ENCODE measurements at places on chromosomes 13 and 19.

DNA sequence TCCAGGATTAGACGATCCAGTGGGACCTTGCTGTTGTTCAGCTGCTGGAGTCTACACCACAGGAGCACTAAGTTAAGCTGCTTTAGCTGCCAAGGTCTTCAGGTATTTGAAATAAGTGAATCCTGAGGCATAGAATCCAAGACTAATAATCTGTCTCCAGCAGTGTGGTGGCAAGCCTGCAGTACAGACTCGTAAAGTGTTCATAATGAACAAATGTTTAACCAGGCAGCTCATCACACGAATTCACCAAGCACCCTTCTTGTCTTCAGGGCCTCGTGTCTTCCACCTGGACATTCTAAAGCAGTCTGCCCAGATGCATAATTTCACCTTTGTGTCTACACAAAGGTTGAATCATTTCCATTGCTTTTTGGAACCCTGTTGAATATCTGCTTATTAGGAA, 5.3 kb downstream of the ATP11A start:
- no peak for DNase-seq

GRCh38 chr19:10293637-10294367, 4.0 kb downstream of the ICAM5 start:
- DNase-seq = no peak

DNA sequence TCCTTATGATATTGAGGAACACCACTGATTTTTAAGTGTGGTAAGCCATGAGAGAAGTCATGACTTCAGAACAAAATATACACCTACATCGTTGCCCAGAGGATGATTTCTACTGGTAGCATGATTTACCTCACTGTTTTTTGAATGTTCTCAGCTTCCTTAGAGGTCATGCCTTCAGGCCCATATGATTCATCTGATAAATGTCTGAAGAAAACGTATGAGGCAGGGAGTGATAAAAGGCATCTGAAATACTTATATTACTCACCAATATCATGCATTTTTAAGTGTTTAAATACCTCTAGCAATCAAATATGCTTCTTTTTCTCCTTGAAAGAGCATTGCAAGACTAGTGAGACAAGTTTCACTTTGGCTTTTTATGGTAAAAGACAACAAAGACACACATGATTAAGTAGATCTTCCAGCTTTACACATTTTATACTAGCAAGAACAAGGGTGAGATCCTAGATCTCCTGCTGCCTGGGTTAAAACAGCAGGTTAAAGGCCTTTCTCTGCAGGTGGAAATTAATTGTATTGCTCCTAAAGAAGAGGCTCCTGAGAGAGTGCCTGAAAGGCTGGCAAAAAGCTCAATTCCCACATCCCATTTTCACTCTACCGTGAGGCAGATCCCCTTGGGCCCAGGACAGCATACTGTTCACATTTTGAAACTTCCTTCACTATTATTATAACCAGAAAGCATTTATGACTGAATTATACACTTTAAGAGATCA, 432.4 kb downstream of the SLITRK1 start:
- DNase-seq = no peak

- no peak for DNase-seq
These were observed 9.5 kb downstream of the XAB2 start for GRCh38 chr19:7619671-7620441.

DNA sequence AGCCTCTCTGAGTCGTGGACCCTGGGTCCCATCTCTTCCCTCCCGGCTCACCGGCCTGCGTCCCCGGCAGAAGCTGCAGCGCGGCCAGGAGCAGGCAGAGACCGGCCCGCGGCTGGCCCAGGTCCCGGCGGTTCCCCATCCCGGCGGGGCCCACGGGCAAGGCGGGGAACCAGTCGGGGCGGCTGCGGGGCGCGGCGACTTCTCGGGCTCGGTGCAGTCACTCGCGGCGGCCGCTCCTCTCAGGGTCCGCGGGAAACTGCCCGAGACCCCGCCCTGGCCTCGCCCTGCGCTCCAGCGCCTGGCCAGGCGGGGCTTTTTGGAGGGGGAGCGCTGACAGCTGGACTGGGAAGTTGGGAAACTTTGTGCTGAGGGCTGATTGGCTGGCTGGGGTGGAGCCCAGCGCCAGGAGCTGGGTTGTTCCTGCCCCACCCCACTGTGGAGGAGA, at the start of gene COL5A3:
Gene COL5A3 (minus strand): TSS at position 258 of the 445 bp plus-strand sequence. CDS start 119 bp downstream, at position 139.
- no peak for DNase-seq

- DNase-seq = no peak
These were observed 104.7 kb downstream of the TUBGCP3 start for GRCh38 chr13:112483299-112483698.

DNA sequence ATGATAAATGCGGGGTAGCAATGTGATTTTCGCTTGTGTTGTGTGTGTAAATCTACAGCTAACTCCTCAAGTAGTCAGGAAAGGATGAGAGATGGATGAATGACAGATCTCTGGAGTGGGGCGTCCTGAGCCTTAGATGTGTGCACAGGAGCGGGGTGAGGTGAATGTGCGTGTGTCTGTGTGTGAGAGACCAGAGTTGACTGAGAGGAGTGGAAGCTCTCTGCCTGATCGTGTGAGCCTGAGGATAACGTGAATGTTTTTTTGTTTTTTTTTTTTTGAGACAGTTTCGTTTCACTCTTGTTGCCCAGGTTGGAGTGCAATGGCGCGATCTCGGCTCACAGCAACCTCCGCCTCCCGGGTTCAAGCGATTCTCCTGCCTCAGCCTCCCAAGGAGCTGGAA, 805 bp downstream of the ZNF461 start:
- no peak for DNase-seq

DNA sequence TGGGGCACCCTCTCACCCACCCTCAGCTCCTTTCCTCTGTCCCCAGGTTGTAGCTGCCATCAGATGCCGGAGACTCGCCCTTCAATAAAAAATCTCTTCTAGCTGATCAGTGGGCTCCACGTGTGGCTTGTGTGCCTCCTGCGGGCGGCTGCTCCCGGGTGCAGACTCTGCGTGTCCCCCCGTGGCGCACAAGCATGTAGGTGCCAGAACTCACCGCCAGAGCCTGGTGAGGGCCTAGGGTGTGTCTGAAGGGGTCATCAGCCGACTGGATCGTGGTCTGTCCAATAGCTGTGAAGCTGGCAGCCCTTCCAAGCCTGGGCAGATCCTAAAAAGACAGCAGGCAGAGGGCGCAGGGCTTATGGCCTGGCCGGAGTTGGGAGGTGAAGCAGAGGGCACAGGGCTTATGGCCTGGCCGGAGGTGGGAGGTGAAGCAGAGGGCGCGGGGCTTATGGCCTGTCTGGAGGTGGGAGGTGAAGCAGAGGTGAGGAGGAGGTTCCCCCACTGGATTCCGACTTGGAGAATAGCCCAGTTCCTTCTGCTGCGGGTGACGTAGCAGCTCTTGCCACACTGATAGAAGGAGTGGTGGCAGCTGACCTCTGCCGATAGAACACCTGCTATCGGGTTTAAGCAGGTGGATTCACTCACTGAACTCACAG, 11.7 kb downstream of the NOP53 start:
- DNase-seq = no peak

DNA sequence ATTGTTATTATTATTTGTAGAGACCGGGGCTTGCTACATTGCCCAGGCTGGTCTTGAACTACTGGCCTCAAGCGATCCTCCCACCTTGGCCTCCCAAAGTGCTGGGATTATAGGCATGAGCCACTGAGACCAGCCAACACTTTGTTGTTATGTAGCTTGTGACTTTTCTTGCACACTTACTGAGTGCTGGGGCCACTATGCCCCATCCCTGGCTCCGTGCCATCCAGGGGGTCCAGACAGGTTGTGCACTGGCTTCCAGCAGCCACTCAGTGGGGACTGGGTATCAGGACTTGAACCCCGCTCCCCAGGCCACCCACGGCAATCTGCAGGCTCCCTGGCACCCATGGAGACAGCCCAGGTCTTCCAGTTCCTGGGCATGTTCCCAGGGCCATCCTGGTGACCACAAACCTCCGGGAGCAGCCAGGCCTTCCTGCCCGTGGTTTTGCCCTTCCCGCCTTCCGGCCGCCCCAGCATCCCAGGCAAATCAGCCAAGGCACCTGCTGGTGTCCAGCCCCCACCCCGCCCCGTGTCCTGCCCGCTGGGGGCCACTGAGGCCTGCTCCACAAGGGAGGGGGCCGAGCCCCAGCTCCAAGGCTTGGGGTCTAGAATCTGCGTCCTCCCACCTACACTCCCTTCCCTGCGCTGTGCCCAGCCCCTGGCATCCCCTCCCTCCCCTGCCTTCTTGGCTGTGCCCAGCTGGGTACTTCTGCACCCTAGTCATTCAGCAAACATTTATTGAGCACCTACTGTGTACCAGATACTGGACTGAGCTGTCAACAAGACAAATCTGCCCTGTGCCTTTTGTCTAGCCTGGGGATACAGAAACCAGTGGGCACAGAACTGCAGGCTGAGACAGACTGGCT, 23.7 kb upstream of the SEMA6B start:
- no peak for DNase-seq

DNA sequence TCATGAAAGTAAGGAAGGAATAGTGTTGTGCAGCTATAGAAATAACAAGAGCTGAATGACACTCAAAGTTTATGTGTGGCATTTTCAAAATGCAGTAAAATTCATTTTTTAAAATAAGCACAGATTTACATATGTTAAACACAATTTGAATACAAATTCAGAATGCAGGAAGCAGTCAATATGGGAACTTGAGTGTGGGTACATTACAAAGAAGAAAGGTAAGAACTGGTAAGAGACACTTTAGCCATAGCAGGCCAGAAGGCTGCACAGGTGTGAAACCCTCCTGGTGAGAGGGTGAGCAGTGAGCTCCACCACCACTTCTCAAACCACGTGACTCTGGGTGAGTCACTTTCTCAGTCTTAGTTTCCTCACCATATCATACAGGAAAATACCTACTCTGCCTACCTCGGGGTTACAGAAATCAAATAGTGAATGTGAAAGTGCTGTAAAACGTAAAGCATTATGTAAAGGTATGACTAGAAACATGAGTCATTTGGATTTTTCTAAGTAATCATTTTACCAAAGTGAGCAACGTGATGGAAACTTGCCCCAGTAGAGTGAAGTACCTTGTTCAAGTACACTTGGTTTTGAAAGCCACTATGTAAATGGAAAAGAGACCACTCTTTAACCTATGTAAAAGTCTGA, 40.5 kb downstream of the USP12 start:
- DNase-seq = peak; percentile 47

DNA sequence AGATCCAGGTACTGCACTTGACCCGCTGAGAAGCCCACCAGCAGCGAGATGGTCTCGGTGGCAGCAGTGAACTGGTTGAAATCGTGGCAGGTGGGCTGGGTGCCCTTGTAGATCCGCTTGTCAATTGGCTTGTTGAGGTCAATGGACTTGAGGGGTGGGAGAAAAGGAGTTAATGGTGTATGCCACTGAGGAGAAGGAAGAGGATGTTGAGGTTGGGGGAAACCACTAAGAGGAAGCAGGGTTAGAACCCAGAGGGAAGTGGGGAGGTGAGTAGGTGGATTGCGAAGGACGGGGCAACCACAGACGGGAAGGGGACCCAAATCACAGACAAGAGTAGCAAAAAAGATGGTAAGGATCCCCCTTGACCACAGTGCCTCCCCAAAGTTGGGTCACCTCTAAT, 1.7 kb downstream of the DMWD start:
- DNase-seq = no peak

DNA sequence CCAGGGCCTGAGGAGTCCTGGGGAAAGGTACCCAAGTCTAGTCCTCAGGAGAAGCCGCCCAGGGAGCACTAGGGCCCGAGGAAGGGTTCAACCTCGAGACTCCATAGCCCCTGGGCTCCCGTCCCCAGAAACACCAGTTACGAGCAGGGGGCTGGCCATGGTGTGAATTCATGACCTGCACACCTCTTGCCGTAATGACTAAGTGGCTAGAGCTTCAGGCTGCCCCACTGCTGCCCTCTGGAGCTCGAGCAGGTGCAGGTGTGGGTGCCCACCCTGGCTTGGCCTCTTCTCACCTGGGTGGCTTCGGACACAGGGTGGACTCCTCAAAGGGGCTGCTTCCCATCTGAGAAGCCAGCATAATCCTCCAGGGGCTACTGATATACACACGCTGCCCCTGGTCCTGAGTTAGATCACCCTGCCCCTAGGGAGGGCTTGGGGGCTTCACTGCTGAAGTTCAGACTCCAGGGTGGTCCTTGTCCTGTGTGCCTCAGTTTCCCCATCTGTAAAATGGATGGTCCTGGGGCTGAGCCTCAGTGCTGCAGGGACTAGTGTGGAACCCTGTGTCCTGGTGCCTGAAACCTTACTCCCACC, 13.6 kb downstream of the SPC24 start:
- DNase-seq = no peak

DNA sequence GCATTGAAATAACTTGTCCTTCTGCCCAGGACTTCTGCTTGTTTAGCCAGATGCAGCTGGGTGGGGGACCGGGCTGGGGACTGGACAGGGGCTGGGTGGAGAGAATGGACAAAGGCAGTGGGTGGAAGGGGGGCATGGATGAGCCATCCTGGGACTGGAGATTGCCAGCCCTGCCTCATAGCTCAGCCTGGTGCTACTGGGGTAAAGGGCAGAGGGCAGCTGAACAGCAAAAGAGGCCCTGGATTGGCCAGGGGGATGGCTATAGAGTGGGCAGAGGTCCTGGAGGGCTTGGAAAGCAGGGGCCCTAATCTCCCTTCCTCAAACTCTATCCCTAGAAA, 17.7 kb upstream of the PLAUR start:
- DNase-seq = no peak

DNA sequence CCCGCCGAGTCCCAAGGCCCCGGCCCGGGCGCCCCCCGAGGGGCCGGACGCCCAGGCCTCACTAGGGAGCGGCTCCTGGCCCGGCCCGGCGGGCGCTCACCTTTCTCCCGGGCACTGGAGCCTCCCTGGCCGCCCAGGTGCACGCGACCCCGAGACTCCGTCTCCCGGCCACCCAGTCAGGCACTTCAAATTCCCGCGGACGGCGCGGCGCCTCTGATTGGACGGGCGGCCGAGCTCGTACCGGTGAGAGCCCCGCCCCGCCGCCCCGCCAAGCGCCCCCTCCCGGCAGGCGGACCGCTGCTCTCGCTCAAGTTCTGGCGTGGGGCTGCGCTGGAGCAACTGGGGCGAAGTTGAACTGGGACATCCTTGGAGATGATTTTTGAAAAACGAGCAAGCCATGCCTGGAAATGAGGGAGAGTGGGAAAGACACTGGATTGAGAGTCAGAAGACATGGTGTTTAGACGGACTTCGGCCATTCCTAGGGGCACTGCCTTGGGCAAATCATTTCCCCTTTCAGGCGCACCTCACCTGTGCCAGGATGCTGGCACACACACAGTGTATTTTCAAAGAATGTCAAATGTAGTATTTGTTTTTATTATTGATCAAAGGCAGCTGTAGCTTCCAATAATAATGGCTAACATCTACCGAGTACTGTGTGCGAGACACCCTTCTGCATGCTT, 485.3 kb downstream of the UQCRFS1 start:
- no peak for DNase-seq

DNA sequence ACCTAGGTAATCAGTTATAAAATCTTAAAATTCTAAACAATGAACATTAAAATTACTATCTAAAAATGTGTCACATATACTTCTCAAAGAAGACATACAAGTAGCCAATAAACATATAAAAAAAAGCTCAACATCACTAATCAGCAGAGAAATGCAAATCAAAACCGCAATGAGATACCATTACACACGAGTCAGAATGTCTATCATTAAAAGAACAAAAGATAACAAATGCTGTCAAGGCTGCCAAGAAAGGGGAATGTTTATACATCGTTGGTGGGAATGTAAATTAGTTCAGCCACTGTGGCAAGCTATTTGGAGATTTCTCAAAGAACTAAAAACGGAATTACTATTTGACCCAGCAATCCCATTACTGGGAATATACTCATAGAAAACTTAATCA, 310.3 kb upstream of the EDNRB start:
- DNase-seq = no peak

- DNase-seq = no peak
These were observed 1.4 kb downstream of the CASP14 start for GRCh38 chr19:15050639-15051038.

- DNase-seq = no peak
These were observed 1118.5 kb downstream of the PCDH9 start for GRCh38 chr13:66111628-66112027.

- DNase-seq = no peak
These were observed 416.9 kb downstream of the IRS2 start for GRCh38 chr13:109369353-109370052.

All from stimulated activated CD8-positive, alpha-beta memory T cell treated with anti-CD3 and anti-CD28 coated beads, Interleukin-15, amount 100 ng/mL, for 4 hours (primary cell).